ENCODE measurements at places on chromosomes 6 and 20.
A peak's percentile ranks its signal among the peaks of the same experiment; 100 is the strongest.

- DNase-seq: no peak
These were observed 34.0 kb downstream of the NUDT3 start for GRCh38 chr6:34358389-34358905.

DNA sequence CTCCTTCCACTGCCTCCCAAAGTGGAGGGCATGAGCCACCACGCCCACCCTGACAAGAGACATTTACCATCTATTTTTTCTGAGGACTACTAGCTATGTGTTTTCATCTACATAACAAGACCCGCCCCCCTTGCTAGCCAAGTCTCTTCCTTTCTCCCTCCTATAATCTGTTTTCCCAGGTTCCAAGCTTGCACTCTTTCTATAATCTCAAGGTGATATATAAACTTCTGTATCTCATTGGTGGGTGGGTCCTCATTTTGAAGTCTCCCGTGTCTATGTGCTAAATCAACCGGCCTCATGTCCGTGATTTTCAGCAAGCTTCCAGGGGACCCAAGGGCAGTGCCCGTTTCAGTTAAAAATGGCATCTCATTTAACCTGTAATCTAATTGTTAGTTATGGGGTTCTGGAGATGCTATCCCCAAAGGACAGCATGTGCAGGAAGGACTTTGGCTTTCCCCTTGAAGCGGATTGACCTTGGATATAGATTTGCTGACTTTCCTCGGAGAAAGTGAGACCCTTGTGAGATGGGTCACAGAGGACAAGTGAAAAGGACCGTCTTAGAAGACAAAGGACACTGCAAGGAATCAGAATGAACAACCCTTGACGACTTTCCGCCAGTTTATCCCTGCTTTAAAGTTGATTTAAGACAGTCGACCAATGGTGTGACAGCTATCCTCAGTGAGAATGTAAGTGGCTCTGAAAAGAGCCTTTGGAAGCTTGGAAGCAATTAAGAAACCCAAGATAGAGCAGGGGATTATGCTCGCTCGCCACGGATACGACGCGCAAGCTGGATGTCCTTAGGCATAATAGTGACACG is 22.4 kb downstream of the OR2B2 start:
- DNase-seq: peak; percentile 8

DNA sequence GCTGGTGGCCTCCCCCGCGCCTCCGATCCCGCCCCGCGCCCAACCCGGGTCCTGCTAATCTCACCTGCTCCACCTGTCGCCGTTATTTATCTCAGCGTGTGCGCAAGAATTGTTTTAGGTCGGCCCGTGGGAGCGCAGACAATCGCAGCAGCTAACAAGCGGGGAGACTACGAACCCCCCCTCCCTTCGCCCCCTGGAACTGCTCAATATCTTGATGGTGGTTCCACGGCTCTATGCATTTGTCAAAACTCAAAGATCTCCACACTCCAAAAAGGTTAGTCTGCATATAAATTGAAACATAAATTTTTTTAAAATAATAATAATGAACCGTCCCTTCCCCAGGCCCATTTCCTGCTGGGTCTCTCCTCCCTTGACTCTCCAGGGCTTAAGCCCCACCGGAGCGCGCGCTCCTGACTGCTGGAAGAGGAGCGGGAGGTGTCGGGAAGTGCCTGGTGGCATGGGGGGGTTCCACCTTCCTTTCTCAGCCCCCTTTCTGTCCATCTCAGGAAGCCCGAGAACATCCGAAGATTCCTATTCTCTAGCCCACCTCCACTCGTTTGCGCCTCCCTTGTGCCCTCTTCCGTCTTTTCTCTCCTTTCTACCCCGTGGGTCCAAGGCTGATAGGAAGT is 1.6 kb upstream of the MDGA1 start:
- DNase-seq: no peak

DNA sequence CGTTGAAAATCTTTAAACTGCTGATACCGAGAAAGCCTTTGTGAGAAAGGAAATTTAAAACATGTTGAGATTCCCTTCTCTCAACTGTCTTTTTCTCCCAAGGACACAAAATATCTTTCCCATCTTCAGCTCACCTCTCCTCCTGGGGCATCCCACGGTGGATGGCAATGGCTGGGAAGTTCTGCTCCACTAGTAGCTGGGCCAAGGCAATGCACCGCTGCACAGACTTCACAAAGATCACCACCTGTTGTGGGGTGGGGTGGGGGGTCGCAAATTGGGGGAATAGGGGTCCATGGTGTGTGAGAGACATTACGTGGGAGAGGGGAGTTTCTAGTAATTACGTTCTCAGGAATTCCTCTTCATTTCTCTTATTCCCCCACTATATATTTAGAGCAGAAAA is 2.4 kb downstream of the MCCD1 start:
- DNase-seq: no peak

DNA sequence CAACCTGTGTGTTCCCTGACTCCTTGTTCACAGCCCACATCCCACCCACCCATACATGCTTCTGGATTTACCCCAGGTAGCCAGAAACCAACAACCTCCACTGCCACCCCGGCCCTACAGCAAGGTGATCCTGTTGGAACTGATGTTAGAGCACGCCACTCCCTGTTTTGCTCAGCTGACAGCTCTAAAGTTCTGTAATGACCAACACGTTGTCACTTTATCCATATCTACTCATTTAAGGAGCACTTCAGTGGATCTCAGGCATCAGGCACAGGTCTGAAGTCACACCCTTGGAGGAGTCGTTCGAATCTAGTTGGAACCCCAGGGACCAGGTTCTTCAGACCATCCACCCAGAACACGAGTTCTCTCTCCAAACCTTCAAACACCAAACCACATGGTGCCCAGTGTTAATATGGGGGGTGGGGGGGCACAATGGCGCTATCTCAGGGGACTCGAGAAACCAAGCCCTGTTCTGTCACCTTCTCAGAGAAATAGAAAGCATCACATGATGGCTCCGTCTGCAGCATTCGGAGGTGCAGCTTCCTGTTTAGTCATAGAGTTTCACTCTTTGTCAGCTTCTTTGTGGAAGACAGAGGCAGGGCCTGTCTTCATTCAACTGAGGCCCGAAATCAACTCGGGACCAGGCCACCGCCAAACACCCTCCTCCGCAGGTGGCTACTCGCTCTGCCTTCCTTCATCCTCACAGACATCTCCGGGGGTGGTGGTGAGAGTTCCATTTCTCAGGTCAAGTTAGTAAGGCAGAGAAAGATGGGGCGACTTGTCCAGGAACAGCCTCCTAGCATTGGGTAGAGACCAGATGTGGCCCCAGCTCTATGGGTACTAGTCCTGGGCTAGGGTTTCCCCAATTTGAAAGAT is 142.2 kb downstream of the NFATC2 start:
- no peak for DNase-seq

- DNase-seq: peak; percentile 71
These were observed 4.5 kb downstream of the TCFL5 start for GRCh38 chr20:62856931-62857619.

DNA sequence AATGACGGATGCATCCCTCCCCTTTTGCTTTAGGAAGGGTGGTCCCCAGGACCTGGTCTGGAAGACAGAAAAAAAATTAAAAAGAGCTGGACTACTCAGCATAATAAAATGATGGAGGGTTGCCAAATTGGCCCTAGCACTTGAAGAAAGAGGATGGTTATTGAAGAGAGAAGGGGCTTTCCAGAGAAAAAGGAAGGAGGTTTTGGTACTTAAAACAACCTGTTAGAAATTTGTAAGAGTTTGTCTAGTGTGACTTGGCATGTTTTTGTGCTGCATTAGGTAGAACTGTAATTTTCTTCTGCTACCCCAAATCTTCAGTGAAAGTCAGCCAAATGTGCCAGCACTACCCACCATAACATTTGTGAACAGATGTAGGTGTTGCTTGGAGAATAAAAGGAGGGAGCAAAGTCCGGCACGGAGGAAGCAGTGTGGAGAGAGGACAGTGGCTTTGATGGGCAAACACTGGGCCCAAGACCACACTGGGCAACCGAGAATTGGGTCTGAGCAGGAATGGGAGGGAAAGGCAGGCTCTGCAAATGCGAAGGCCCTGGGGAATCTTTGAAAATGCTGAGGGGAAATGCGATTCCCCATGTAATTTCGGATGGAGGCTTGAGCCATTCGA is 160.9 kb downstream of the QRSL1 start:
- no peak for DNase-seq

- peak; percentile 49 for DNase-seq
These were observed 10.1 kb upstream of the NXT1 start for GRCh38 chr20:23340524-23340923.

DNA sequence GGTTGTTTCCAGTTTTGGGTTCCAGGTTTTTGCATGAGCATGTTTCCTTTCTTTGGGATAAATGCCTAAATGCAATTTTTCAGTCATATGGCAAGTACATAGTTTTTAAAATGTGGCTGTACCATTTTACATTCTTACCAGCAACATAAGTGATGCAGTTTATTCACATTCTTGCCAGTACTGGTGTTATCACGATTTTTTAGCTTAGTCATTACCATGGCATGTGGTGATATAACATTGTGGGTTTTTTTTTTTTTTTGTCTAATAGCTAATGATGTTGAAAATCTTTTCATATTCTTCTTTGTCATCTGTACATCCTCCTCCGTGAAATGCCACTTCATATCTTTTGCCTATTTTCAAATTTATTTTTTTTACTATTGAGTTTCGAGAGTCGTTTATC is 2.9 kb upstream of the TDRD6 start:
- peak; percentile 46 for DNase-seq

GRCh38 chr6:92922216-92922806 is 497.0 kb downstream of the EPHA7 start:
- no peak for DNase-seq

- DNase-seq: no peak
These were observed 361.6 kb upstream of the SULF2 start for GRCh38 chr20:48146877-48147276.

DNA sequence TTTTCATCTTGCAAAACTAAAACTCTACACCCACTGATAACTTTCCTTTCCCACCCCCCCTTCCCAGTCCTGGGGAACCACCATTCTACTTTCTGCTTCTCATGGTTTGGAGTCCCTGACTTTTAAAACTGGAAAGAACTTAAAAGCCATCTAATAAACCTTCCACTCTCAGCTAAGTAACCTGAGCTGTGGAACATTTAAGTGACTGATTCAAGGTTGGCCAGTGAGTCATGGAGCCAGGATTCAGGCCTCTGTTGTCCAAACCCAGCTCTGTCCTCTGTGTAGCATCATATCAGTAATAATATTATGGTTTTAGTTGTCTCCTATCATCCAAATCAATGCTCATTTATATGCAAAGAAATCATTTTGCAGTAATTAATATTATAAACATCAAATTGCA is 176.0 kb upstream of the NT5E start:
- peak; percentile 2 for DNase-seq

GRCh38 chr20:58911970-58912369 is 59.5 kb downstream of the GNAS start:
- no peak for DNase-seq

DNA sequence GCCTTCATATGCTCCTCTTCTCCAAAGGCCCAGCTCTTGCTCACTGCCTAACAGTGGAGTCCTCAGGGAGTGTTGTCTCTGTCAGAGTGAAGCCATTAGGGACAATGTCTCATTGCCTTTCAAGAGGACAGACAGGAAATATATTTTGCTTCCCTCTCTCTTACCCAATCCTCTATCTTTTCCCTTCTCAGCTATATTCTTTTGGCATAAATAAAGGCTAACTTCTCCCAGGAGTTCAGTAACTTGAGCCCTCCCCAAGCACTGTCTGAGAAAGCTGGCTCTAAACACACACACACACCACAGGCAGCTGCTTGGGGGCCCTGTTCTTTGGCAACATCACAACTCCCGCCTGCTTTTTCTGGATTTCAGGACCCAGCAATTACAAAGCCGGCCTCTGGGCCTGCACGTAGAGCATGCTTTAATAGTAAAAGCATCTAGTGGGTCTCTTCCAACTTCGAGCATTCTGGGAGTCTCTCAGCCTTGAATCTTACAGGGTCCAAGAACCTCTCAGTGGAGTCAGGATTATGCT is 34.7 kb upstream of the LAMA4 start:
- no peak for DNase-seq

- DNase-seq: peak; percentile 66
These were observed 285.2 kb downstream of the FOXC1 start for GRCh38 chr6:1894954-1895353.

GRCh38 chr20:46350201-46350985 is 42.1 kb upstream of the CDH22 start:
- peak; percentile 40 for DNase-seq

DNA sequence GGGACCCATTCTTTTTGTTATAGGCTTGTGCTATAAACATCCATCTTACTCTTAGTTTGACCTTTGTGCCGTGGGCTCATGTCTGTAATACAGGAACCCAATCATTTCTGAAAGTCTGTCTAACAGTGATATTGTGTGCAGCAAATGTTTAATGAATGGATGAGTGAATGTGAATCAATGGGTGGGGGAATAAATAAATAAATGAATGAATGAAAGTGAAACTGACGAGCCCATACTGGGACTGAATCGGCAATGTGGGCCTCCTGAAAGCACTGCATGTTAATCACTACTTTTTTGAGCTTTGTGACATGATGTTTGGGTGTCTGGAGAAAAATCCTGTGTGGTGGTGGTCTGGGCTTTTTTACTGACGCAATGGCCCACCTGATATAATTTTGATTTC is 175.0 kb downstream of the GMPR start:
- DNase-seq: no peak

- DNase-seq: no peak
These were observed 3.1 kb downstream of the SLC23A2 start for GRCh38 chr20:4998160-4998651.

DNA sequence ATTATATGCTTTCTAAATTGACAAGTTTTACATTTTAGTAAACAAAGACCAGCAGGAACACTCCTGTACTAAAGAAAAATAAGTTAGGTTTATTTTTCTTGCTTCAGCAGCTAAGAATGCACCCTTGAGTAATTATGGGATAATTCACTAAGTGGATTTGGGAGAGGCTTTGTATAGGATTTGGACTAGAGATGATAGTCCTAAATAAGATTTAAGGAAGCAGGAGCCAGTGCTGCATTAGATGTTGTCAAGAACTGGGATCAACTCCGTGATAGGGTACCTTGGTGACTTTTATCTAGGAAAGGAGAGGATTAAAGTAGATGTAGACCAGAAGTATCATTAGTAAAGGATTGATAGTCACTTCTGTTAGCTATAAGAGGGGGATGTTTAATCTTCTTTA is 4.1 kb upstream of the C6orf141 start:
- DNase-seq: no peak

DNA sequence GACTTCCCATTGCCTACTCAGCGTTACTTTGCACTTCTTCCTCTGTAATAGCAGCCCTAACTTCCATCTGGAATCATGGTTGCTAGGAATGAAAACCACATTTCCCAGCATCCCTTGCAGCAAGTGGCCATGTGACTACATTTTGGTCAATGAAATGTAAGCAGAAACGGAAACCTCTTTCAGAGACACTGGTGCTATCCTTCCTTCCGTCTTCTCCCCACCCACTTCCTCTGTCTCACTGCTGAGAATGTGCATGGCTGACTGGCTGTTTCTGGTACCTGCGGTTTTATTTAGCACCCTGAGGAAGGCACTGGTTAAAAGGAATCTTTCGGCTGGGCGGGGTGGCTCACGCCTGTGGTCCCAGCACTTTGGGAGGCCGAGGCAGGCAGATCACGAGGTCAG is 107.4 kb downstream of the SCML4 start:
- no peak for DNase-seq

- DNase-seq: no peak
These were observed 35.5 kb downstream of the ATG5 start for GRCh38 chr6:106290032-106290431.

GRCh38 chr6:143222801-143223231 is 162.1 kb downstream of the AIG1 start:
- no peak for DNase-seq

- DNase-seq: no peak
These were observed 12.2 kb downstream of the GTPBP2 start for GRCh38 chr6:43616725-43617472.

- DNase-seq: no peak
These were observed 9.2 kb upstream of the SCGN start for GRCh38 chr6:25642667-25643328.

GRCh38 chr20:58604128-58604881 is 46.8 kb upstream of the STX16 start:
- no peak for DNase-seq

All from mammary epithelial cell (primary cell).